Dermis blood vessel endothelial cell (primary cell): ENCODE measurements at places on chromosomes 6 and 20.

DNA sequence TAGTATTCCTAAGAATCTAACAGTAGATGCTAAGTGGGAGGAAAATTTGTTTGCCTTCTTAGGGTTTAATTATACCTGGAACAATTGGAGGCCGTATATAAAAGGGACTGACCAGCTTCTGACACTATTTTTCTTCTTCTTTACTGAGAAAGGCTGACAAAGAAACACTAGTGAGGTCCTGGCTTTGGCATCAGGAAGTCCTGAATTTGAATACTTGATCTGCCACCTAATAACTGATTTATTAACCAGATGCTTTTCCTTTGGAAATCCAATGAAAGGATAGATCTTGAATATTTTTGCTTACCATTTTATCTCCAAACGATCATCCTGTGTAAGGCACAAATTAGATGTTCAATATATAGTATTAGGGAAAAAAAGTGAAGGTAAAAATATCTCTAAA lies 382.5 kb downstream of the CENPW start:
- DNase-seq = no peak

DNA sequence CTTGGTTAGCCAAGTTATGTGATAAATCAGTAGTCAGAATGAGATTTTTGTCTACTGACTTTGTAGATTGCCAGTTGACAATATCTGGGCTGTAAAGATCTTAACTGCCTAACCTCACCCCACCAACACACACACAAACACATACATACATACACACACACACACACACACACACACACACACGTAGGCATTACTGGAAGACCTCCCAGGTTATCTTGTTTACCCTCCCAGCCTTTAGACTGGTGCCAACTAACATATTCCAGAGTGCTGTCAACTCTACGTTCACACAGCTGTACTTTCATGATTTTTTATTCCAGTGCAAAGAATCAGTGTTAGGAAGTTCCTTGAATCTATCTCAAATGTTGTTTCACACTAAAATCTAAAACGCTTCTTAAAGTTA lies 38.9 kb downstream of the BMP5 start:
- no peak for DNase-seq

DNA sequence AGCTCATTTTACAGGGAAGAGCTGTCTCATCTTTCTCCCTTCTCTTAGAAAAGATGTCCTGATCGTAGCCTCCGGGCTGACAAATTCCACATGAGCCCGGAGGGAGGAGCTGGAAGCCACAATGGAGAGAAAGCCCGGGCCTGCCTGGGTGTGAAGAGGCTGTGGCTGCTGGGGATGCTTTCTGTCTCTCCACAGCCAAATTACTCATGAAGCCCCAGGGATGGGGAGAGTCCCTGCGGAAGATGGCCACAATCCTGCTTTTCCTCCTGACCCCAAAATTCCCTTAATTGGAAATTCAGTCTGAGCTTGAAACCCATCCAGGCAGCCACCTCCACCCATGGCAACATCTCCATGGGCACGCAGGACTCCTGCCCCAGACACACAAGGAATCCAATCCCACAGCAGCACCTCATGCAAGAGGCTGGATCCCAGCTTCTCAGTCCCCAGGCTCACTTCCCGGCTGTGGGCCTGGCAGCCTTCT lies 32.4 kb downstream of the JPH2 start:
- no peak for DNase-seq

DNA sequence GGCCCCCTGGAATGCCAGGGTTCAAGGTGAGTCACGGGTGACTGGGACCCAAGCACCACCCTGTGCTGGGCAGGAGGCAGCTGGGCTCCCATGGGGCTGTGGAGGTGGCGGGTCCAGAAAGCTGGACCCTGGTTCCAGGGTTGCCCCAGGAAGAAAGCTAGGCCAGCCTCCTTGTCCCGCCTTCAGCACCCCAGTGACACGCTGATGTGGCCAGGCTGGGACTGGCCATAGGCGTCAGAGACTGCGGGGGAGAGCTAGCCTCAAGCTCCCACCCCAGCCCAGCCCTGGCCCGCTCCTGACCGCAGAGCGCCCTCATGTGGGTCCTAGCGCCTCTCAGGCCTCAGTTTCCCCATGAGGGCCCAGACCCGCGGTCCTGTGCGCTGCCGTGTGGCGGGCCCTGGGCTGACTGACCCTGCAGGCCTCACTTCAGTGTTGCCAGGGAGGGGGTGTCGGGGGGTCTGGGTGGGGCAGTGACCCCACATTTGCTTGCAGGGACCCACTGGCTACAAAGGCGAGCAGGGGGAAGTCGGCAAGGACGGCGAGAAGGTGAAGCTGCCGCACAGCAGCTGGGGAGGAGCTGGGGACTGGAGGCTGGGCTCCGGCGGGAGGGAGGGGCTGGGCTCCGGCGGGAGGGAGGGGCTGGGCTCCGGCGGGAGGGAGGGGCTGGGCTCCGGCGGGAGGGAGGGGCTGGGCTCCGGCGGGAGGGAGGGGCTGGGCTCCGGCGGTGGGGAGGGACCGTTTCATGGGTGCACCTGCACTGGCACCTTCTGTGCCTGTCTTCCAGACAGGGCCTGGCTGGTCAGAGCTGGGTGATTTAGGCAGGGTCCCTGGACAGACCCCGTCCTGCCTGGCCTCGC lies 7.9 kb downstream of the COL9A3 start:
- peak; percentile 34 for DNase-seq

DNA sequence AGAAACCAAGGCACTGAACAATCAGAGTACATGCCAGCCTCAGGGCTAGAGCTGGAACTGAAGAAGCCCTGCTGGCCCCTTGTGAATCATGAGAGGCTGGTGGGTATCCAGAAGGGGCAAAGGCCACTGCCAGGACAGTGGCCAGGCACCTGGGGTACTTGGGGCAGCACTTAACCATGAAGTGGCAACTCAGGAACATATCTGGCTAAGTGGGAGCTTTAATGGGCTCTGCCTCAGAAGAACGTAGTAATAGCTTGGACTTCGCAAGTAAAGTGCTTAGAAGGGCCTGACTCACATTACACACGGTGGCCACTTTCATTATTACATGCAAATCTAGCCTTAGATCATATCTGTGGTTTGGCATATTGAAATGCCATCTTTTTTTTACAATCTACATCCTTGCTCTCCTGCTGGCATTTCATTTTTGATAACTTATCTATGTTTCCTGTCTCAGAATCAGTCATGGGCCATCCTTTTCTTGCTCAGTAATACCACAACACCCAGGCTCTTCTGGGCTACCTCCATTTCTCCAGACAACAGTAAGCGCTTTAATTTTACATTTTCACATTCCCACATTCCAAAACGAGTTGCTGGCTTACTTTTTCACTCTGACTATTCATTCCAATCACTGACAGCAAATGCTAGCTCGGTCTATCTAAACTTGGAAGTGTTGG lies 21.6 kb downstream of the NAPB start:
- DNase-seq = no peak

DNA sequence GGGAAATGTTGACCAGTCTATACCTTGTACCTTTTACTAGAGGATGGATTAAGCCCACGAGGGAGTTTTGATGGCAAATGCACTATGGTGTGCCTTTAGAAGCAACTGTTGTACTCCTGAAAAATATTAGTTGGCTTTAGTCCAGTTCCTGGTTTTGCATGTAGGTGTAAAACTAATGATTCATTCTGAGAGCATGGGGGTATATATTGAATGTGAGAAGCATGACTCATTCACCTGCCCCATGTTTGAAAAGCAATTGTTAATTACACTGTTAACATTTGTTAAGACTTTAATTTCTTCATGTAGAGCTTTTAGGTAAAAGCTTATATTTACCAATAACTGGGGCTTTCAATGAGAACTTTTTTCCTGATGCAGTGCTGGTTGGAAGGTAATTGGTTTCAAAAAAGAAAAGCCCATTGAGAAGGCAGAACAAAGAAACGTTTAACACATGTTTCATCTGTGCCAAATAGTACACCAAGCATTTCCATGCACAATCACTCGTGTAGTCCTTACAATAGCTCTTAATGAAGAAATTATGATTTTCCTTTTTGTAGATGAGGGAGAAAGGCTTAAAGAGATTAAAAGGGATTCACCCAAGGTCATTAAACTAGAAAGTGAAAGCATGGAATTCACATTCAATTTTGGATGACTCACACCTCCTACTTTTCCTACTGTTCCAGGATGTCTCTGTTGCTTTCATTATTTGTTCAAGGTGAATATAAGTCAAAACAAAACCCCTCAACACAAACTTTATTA lies 134.1 kb downstream of the CCDC170 start:
- peak; percentile 31 for DNase-seq

GRCh38 chr20:46893877-46894578 lies 615 bp upstream of the EYA2 start:
- no peak for DNase-seq

DNA sequence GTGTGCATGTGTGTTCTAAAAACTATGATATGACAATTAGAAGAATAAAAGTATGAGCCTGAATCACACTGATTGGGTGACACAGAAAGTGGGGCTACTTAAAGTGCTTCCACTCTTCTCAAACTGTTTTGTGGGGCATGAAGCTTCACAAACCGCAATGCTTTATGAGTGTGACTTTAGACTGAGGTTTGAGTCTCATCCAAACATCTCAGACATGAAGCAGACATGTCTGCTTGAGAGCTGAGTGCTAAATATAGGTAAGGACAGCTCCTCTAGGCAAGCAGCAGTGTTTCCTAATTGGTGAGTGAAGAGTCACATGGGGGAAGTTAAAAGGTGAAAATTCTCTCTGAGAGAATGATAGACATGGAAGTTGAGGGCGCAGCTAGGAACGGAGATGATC lies 726.9 kb upstream of the CITED2 start:
- DNase-seq = no peak

- peak; percentile 37 for DNase-seq
Observed at GRCh38 chr20:10306440-10307358, 88.1 kb downstream of the SNAP25 start.

GRCh38 chr6:140283197-140283596 lies 908.7 kb upstream of the CITED2 start:
- no peak for DNase-seq

DNA sequence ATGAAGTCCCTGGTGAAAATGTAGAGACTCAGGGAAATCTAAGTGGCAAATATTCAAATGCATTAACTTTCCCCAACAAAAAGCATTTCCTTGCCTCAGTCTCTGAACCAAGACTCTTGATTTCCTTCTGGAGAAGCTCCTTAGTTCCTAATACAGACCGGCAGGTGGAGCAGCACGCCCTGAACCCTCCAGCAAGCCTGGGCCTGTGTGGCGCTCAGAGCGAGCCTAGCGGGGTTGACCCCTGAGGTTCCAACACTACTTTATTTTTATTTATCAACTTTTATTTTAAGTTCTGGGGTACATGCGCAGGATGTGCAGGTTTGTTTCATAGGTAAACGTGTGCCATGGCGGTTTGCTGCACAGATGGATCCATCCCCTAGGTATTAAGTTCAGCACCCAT lies 50.8 kb downstream of the PACRG start:
- DNase-seq = no peak

- DNase-seq = no peak
Observed at GRCh38 chr6:87794922-87795885, 93.2 kb upstream of the AKIRIN2 start.

- DNase-seq = peak; percentile 51
Observed at GRCh38 chr6:70107852-70108629, 194.8 kb downstream of the COL9A1 start.

DNA sequence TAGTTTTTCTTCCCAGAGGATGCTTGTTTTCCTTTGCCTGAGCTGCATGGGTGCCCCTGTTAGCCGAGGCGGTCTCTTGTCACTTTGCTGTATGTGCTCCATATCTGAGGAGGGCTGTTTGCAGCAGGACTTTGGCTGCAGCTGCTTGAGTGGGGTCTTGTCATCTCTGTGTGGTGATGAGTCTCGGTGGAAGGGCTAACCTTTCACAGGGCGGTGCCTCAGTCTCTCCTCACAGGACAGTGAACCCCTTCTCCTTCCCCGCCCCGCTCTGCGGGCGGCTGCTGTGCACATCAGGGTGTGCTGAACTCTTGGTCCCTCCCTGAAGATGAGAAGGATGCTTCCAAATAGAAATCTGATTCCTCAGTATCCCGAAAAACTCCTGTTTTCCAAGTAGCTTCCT lies 75.1 kb downstream of the SYNJ2 start:
- no peak for DNase-seq

- DNase-seq = no peak
Observed at GRCh38 chr6:158900663-158901312, 81.6 kb upstream of the EZR start.

- no peak for DNase-seq
Observed at GRCh38 chr6:120675886-120676285, 658.4 kb downstream of the TBC1D32 start.

GRCh38 chr20:8248051-8248450 lies 116.0 kb downstream of the PLCB1 start:
- DNase-seq = no peak

- DNase-seq = no peak
Observed at GRCh38 chr20:16082051-16082550, 491.1 kb downstream of the KIF16B start.

DNA sequence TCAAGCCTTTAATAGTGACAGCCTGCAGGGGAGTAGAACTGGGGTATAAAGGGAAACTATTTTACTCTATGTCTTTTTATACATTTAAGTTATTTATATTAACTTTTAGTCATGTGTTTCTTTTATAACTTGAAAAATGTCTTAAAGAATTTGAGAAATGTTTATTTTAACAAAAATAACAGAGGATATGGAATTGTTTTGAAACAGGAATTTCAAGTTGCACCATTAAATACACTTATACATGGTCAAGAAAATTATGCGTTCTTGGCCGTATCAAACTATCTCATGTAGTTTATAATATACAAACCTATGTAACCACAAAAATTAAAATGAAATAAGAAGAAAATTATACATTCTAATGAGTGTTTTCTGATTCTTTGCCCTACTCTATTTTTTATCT lies 282.7 kb downstream of the GRIK2 start:
- DNase-seq = no peak

DNA sequence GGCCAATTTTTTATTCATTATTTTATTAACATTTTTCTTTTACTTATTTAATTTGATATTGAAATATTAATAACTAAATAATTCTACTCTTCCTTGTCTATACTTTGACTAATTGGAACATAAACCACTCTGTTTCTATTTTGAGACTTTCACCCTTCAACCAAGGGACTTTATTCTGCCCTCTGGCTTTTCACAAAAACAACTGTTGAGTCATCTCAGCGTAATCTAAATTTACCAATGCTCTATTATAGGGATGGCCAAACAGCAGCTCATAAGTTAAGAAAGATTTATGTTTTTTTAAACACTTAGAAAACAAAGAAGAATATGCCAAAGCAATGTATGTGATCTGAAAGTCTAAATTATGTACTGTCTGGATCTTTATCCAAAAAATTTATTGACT lies 46.7 kb downstream of the DOP1A start:
- DNase-seq = no peak

- no peak for DNase-seq
Observed at GRCh38 chr6:168062346-168063289, 16.4 kb downstream of the FRMD1 start.
